ENCODE measurements at places on chromosomes 2 and 18.

DNA sequence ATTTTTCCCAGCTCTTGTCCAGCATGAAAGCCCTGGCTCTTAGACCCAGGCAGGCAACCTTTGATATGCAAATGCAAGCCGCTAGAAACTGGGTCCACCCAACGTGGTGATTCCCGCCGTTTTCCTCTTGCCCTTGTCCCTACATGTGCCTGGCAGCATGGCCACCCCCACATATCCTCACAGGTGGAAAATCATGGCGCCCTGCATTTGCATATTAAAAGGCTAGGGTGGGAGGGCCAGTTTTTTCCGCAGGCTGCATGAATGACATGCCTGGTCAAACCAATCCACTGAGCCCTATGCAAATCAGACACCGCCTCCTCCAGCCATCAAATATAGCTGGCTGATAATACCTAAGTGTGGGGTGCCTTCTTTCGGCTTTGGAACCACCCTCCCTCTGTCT lies 1091.8 kb upstream of the NXPH2 start:
- no peak for DNase-seq

- no peak for DNase-seq
Observed at GRCh38 chr2:200498402-200499162, 11.3 kb downstream of the KCTD18 start.

DNA sequence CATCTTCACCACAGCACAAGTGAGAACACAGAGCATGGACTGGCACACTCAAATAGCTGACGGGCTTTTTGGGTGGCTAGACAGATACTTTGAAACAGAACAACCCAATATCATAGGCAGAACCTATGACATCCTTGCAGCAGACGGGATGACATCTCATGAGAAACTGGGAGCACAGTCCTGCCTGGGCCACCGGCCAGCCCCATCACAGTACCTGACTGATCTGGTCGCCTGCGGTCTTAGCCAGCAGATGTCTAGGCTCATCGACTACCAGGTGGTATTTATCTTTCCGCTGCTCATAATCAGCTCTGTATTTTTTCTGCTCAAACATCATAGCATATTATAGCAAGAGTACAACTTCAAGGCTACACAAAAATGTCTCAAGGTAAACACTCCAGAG lies 124.3 kb downstream of the RIF1 start:
- no peak for DNase-seq

GRCh38 chr2:55885127-55885943 lies 38.2 kb downstream of the EFEMP1 start:
- DNase-seq = no peak

DNA sequence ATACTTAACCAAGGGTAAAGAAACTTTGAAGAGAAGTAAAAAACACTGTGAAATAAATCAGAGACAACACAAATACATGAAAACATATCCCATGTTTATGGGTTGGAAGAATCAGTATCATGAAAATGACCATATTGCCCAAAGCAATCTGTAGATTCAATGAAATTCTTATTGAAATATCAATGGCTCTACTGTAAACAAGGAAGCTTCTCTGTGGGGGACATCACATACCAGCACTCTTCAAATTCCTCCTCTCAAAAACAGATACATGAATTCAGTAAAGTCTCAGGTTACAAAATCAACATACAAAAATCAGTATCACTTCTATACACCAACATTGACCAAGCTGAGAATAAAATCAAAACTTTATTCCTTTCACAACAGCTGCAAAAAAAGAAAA lies 63.5 kb upstream of the CNTNAP5 start:
- DNase-seq = no peak

DNA sequence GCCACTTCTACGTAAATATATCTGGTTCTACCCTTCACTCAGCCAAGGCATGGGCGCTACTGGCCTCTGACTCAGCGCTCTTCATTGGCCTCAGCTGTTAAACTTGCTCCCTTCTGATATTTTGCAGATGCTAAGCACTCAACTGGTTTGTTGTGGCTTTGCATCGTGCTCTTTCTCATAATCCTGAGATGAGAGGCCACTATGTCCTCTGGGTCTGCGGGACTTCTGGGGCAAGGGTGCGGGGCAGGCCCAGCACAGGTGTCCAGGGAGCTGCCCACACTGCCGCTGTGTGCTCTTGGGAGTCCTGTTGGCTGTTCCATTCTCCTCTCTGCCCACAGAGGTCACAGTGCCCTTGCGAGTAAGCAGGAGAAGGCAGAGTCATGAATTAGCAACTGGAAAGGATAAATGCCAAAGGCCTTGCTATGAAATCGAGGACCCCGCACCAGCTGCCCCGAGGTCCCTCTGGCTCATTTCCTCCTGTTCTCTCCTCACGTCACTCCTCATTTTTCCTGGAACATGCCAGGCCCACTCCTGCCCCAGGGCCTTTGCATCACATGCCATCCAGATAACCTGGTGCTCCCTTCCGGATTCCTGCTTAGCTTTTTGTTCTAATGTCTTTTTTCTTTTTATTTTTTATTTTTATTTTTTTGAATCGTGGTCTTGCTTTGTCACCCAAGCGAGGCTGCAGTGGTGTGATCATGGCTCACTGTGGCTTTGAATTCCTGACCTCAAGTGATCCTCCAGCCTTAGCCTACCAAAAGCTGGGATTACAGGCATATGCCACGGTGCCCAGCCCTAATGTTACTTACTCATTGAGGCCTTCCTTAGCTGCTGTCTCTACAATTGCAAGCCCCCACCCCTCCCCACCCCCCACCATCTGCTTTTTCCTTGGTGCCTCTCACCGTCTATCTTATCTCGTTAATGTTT lies 34.9 kb upstream of the MAT2A start:
- no peak for DNase-seq

- DNase-seq = no peak
Observed at GRCh38 chr2:40265602-40266001, 186.3 kb downstream of the SLC8A1 start.

DNA sequence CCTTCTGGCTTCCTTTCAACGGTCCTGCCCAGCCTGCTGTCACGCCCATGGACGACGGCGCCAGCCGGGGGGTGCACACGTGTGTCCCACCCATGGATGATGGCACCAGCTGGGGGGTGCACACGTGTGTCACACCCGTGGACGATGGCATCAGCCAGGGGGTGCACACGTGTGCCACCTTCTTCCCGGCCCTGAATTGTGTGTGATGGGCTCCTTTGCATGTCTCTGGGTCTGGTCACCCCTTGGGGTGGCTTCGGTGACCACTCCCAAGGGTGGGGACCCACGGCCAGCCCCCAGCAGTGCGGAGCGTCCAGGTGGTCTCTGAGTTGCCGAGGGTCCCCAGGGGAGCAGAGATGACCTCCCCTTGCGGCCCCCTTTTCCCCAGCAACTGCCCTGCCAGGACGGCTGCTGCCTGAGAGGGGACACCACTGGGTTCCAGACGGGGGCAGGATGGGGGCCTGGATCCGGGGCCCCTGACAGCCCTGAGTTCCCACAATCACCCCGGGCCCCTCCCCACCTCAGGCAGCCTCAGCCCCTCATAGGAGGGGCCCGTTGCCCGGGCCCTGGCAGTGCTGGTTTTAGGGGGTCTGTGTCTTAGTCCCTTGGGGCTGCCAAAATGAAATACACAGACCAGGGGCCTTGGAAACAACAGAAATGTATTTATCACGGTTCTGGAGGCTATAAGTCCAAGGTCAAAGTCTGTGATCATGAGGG lies 9.4 kb downstream of the NEU4 start:
- DNase-seq = no peak

GRCh38 chr2:105873721-105874120 lies 129.0 kb downstream of the NCK2 start:
- no peak for DNase-seq

GRCh38 chr18:69558052-69558451 lies 157.4 kb downstream of the DOK6 start:
- no peak for DNase-seq

- DNase-seq = peak; percentile 51
Observed at GRCh38 chr2:156589381-156590079, 153.4 kb downstream of the GPD2 start.

- no peak for DNase-seq
Observed at GRCh38 chr2:199404841-199405240, 52.9 kb downstream of the SATB2 start.

- no peak for DNase-seq
Observed at GRCh38 chr2:151914989-151915628, 86.9 kb upstream of the ARL5A start.

DNA sequence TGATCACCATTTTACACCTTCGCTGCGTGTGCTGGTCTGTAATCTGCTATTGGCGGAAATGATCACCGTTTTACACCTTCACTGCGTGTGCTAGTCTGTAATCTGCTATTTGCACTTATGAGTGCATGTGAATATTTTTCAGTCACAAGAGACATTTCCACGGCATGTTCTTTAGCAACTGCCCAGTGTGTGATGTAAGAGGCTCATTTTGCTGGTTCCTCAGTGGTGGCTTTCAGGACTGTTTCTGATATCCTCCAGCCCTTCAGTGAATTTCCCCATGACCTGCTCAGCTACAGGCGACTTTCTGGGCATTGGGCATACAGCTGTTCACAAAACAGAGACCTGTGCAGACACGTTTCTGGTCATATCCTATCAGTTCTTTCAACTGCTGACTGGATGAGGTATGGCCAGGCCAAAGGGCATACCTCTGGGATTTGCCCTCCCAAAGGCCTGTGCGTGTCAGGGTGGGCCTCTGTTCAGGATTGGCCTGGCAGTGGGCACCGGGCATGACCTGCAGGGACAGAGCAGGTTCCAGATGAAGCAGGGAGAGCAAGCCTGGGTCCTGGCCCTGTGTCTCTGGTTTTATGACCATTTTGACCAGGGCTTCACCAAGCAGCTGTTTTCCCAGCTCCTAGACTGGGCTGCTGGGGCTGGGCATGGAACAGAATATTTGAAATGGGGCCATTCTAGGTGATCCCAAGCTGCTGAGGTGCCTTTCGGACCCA lies 521 bp upstream of the PROM2 start:
- no peak for DNase-seq

GRCh38 chr2:36193680-36194079 lies 161.9 kb upstream of the CRIM1 start:
- DNase-seq = no peak

- no peak for DNase-seq
Observed at GRCh38 chr2:216302981-216303676, 69.2 kb downstream of the MARCHF4 start.

DNA sequence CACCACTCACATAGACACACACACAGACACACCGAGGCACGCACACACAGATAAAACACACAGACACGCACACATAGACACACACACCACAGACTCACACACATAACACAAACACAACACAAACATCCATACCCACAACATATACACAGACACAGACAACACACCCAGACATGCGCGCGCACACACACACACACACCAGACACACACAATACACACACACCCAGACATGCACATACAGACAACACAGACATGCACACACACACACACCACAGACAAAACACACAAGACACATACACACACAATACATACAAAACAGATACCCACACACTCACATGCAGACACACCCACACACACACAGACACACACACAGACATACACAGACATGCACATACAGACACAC lies 95.4 kb upstream of the SMAD7 start:
- no peak for DNase-seq

DNA sequence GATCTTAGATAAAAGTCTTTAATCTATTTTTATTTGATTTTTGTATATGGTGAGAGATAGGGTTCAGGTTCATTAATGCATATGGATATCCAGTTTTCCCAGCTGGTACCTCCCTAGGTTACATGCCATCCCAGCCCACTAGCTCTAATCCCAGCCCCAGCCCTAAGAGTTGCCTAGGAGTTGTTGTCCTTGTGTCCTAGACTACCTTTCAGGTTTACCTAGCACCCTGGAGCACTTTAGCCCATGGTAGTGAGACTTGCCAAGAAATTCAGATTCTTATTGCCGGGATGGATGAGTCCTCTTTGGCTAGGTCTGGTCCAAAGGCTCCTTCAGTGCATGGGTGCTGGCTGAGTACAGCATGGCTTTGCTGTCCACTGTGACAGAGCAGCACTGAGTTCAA lies 40.5 kb downstream of the ZNF638 start:
- no peak for DNase-seq

- DNase-seq = no peak
Observed at GRCh38 chr2:44880125-44880483, 61.4 kb upstream of the SIX3 start.

- DNase-seq = no peak
Observed at GRCh38 chr2:71474744-71475397, 21.5 kb downstream of the DYSF start.

GRCh38 chr18:23634692-23635091 lies 28.0 kb downstream of the ANKRD29 start:
- no peak for DNase-seq

GRCh38 chr18:58416014-58416703 lies 212.7 kb downstream of the ALPK2 start:
- no peak for DNase-seq

DNA sequence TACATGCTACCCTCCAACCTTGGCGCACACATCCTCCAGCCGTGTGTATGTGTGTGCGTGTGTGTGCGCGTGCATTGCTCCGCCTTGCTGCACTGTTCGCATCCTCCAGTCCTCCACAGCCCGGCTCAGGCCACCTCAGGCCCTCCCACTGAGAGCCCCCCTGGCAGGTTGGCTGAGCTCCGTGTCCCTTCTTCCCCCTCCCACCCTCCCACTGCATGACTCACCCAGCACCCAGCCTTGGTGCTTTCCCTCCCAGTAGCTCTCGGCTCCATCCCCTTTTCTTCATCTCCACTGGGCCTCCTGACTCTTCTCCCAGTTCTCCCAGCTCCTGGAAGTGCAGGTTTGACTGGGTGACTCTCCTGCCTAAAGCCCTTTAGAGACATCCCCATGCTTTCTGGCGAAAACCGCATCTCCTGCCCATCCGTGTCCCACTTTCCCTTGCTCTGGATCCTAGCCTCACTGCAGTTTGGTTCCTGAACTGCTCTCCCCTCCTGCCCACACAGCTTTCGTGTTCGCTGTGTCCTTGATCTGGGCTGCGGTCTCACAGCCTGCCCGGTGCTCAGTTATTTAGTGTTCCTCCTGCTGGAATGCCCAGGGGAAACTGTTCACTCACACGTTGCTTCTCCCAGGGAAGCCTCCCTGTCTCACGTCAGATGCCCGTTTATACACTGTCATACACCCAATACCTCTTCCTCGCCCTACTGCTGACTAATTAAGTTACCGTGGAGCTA lies 4.9 kb downstream of the TMEM177 start:
- peak; percentile 11 for DNase-seq

GRCh38 chr18:48813833-48814489 lies 136.8 kb downstream of the SMAD7 start:
- no peak for DNase-seq
